ENCODE measurements at places on chromosomes 5 and 9. TPM values are rescaled to one million over a fixed set of nuclear protein-coding genes. Genes with fewer than 3 reads are reported as not detected.

DNA sequence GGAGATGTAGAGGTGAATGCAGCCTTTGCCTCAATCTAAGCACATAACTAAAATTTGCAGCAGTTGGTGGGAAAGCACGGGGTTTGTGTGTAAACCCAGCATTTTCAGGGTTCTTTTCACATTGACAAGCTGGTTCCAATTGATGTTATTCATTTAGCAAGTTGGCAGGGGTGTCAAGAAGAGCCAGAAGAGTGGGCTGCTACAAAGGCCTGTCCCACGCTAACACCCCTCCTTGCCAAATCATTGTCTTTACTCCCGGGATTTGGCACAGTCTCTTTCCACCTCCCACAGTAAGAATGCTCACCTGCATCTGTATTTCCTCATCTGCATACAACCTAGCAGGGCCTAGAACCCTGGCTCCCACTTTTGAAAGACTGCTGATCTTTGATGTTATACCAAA, 11.8 kb downstream of the RGMB start:
- no peak for DNase-seq

GRCh38 chr5:137152616-137153015, 346.5 kb downstream of the SPOCK1 start:
- no peak for DNase-seq

Gene BSPRY
- 7.7 TPM for total RNA-seq

DNA sequence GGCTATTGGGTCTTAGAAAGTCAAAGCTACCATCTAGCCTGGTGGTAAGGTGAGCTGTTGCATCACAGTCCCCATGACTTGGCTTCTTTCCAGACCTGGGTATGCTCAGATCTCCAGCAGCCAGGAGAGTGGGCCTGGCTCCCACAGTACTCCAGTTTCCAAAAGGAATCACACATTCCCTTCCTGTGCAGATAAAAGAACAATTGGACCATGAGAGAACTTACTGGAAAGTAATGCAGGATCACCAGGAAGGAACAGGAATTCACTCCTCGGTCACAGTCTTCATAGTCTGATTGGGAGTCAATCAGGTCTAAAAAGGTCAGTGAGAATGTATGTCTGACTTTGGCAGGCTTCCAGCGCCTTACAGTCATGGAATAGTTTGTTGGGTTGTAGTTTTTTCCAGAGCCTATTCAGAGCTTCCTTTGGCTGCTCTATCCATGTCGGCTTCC, 47.8 kb upstream of the CD180 start:
- DNase-seq: no peak

- DNase-seq: no peak
These were observed 16.1 kb downstream of the C9orf50 start for GRCh38 chr9:129604766-129605163.
